ENCODE measurements at places on chromosomes 3 and 15.
A peak's percentile ranks its signal among the peaks of the same experiment; 100 is the strongest.

- DNase-seq, result no peak
Measured at GRCh38 chr3:119601154-119601553, 3.5 kb downstream of the PLA1A start.

- peak; percentile 60 for DNase-seq
Measured at GRCh38 chr3:39267631-39268548, 11.9 kb downstream of the CX3CR1 start.

- no peak for DNase-seq
Measured at GRCh38 chr15:92809880-92810361, 90.2 kb upstream of the CHD2 start.

- DNase-seq, result no peak
Measured at GRCh38 chr3:57068437-57069089, 8.1 kb downstream of the SPATA12 start.

DNA sequence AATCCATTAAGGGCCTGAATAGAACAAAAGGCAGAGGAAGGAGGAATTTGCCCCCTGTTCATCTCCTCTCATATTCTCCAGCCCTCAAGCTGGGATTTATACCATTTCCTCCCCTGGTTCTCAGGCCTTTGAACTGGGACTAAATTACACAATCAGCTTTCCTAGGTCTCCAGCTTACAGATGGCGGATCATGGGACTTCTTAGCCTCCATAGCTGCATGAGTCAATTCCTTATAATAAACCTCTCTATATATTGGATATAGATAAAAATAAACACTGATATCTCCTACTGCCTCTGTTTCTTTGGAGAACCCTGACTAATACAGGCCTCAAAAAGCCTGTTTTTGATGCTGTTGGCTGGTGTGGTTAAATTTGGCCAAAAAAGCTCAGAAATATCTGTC, 84.5 kb upstream of the TMEM108 start:
- no peak for DNase-seq

GRCh38 chr3:34988296-34988695, 651.0 kb upstream of the ARPP21 start:
- DNase-seq, result no peak

GRCh38 chr3:140438736-140439470, 239.0 kb upstream of the TRIM42 start:
- DNase-seq, result no peak

- DNase-seq, result no peak
Measured at GRCh38 chr15:78024883-78025282, 52.6 kb downstream of the TBC1D2B start.

- DNase-seq, result no peak
Measured at GRCh38 chr3:3307491-3307890, 128.0 kb upstream of the CRBN start.

DNA sequence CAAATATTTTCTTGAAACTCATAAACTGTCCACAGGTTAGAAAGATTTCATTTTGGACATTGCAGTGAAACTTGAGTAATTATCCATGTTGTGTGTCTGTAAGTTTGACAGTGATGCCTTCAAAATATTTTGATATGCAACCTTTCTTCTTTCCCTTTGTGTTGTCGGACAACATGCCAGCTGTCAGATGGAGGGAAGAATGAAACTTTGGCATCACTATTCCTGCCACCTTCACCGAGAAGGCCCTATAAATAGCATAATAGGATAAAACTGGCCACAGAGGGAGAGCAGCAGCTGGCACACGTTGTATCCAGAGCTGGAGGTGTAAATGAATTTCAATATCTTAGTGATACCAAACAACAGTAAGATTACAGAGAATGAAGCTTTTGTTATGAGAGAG, 436.7 kb upstream of the CFAP20DC start:
- no peak for DNase-seq

DNA sequence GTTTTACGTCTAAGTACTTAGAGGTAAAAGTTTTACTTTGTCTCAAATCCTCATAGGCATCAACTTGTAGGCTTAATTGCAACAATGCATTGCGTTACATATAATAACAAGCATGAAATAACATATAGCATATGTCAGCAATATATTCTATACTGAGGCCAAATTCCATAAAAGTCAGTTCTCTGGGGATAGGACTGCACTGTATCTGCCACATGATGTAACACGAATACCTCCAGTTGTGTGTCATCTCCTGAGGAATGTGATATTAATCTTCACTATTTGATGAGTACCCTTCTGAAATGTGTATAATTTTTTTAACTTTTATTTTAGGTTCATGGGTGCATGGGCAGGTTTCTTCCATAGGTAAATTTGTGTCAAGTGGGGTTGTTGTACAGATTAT, 126.4 kb downstream of the IMPG2 start:
- no peak for DNase-seq

DNA sequence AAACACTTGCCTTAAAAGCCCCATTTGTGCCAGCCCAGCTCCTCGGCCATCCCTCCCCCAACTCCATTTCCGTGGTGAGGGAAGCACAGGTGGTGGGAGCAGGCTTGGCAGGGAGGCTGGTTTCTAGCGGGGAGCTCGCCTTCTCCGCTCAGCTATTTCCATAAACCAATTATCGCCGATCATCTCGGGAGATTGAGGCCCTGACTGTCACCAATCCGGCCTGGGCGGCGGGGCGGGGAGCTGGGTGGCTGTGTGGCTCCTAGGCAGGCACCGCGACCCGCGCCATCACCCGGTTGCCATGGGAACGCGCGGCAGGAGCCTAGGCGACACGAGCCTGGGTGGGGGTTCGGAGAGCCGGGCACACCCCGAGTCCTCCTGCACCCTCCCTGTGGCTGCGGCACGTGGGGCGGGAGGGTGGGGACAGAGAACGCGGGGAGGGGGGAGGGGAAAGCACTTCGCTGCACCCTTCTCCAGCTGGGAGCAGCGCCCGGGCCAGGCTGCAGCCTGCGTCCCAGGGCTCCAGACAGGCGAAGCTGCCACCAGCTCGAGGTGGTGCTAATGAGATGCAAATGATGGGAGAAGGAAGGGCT, 9.3 kb downstream of the CCDC33 start:
- DNase-seq, result no peak

DNA sequence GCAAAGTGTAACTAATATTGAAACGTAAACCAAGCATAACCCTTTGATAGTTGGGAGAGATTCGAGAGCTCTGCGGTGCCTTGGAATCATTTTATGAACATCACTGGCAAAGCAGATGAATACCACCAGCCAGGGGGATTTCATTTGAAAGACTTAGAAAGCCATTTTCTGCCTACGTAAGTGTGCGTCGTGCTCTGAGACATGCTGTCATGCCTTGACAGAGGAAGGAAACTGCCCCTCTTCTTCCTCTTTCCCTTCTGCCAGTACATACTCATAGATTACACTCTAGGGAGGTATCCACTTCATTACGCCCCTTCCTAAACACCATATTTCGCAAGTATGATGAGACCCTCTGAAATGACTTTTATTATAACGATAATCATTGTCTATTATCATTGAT, 3.3 kb upstream of the MTHFS start:
- no peak for DNase-seq

- DNase-seq, result no peak
Measured at GRCh38 chr3:128226186-128226725, 73.0 kb downstream of the EEFSEC start.

- peak; percentile 42 for DNase-seq
Measured at GRCh38 chr15:75452364-75452864, 924 bp upstream of the SIN3A start.

- no peak for DNase-seq
Measured at GRCh38 chr3:186464424-186465093, 79.6 kb downstream of the CRYGS start.

DNA sequence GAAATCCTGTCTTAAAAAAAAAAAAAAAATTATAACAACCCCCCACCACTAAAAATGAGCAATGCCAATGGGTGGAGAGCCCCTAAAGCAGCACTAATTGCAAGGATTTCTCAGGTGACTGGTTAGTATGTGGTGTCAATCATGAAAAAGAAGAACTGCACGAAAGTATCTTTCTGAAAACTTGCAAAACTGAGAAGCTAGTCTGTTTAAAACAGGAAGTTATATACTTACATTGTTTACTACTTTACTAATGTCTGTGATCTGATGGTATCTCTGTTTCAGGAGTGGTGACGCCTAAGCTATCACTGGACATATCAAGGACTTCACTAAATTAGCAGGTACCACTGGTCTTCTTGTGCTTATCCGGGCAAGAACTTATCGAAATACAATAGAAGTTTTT, at the start of gene CCR3:
Gene CCR3 (plus strand): TSS at position 341 of the 400 bp plus-strand sequence. CDS start 22,699 bp downstream, outside the sequence.
- DNase-seq, result no peak

- no peak for DNase-seq
Measured at GRCh38 chr3:64185436-64185835, 39.8 kb downstream of the PRICKLE2 start.

DNA sequence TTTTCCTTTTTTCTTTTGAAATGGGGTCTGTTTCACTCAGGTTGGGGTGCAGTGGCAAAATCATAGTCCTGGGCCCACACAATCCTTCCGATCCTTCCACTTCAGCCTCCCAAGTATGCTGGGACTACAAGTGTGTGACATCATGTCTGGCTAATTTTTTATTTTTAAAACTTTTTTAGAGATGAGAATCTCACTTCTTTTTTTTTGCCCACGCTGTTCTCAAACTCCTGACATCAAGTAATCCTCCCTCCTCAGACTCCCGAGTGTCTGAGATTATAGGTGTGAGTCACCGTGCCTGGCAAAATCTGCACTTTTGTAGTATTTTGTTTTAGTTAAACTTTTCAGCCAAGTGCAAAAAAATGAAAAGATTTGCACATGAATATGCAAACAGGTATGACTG, 171.0 kb downstream of the FNDC3B start:
- DNase-seq, result no peak

DNA sequence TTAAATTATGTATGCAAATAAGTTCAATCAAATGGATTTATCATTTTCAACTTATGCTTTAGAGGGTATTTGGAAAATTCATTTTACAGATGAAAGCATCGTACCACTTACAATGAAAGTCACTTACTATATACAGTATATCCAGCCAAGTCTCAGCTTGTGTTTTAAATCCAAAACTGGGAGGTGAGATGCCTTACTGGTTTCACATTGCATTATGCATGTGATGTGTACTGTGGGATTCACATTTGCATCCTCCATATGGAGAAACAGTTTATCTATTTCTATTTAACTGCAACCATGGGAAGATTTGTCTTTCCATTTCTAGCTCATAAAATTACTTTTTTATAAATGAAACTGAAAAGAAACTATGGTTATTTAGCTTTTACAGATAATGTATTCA, 248.1 kb downstream of the CNTN3 start:
- no peak for DNase-seq

DNA sequence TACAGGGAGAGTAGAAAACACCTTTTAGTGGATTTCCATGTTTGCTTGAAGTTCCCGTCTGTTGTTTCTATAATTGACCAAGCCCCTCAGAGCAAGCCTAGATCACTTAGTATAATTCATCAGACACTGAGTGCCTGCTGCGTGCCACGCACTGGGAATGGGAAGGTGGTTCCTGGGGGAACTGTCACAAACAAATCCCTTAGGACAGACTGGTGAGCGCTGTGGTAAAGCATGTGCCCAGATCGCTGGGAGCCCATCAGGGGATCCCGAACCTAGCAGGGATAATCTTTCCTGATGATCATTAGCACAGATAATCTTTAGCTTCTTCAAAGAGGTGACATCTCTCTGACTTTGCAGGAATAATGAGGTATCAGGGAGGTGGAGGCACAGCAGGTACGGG, 9.6 kb downstream of the MRPS11 start:
- DNase-seq, result no peak

GRCh38 chr3:25037049-25037547, 391.0 kb upstream of the RARB start:
- no peak for DNase-seq

DNA sequence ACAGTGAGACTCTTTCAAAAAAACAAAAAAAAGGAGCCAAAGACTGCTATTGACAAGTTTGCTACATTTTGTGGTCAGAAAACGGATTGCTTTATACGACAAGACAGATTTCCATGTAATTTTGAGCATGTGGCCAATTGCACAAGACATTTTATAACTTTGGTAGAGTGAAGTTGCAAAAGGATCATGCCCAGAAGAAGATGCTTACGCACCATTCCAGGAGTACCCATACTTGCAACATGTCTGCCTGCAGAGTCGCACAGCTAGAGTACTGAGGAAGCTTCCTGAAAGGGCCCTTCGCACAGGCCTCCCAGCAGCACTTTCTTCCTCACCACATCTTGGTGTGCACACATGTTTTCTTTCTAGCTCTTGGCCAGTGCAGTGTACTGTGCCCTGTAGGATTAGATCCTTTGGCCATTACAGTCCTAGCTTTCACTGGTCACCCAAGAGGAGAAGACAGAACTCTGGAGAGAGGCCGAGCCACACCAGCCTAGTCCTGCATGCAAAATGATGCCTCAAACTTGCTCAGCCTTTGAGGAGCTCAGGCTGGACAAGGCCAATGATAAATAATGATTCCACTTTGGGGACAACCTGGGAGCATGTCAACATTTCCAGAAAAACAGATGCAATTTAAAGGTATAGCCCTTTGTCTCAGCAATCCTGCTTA, 11.7 kb downstream of the CHDH start:
- no peak for DNase-seq

DNA sequence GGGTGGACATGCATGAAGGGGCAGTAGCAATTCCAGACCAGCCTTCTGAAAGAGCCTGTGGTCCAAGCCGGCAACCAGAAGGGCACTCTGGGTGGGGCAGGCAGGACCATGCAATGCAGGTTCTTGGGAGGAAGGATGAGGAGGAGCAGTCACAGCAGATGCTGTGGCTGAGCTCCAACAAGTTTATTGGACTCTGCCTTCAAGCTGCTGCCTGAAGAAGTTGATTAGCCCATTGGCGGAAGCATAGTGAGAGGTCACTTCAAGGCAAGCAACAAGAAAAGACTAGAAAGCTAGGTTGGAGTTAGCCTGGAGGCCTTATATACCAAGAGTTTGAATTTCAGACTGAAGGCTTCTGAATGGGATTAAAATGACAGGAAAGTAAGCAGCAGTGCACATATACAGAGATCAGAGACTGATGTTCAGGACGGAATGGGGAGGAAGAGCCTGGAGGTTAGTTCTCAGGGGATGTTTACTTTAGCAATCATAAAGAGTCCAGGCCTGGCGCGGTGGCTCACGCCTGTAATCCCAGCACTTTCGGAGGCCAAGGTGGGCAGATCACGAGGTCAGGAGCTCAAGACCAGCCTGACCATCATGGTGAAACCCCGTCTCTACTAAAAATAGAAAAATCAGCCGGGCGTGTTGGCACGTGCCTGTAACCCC, 39.9 kb downstream of the SFMBT1 start:
- DNase-seq, result no peak

All from stimulated activated CD8-positive, alpha-beta memory T cell treated with anti-CD3 and anti-CD28 coated beads, Interleukin-7, amount 100 ng/mL, for 1 hour (primary cell).